Diencephalon (tissue), 1 donor: ENCODE measurements at places on chromosomes 3 and 15. TPM values are rescaled to one million over a fixed set of nuclear protein-coding genes. Genes with fewer than 3 reads are reported as not detected.

CFAP91 gene
- total RNA-seq = 12.9 TPM

ATP10A gene
- 1.8 TPM for total RNA-seq

RBMS3 gene
- 36.2 TPM for total RNA-seq

CHRFAM7A gene
- 14.8 TPM for total RNA-seq

SYNM gene
- total RNA-seq = 14.8 TPM
